Lung (tissue), 17 donors: ENCODE measurements at places on chromosomes 6 and 20. TPM values are rescaled to one million over a fixed set of nuclear protein-coding genes. Genes with fewer than 3 reads are reported as not detected.

PSORS1C2 gene
- total RNA-seq, result not detected

TPX2 gene
- total RNA-seq, result 1.6 TPM

GRCh38 chr20:17807651-17808050, 107.9 kb downstream of the BANF2 start:
- H3K27me3 ChIP-seq, result no peaks in the 10 kb centered on the region
- peak; percentile 35 for DNase-seq
- no peak overlapping the region for H3K4me3 ChIP-seq
- H3K27ac ChIP-seq, result no peak overlapping the region

GRCh38 chr6:124163676-124164075, 360.0 kb downstream of the NKAIN2 start:
- no peaks in the 10 kb centered on the region for H3K36me3 ChIP-seq
- no peak overlapping the region for H3K4me3 ChIP-seq
- DNase-seq, result peak; percentile 51
- no peaks in the 10 kb centered on the region for H3K27me3 ChIP-seq
- no peaks in the 10 kb centered on the region for H3K4me1 ChIP-seq

DNA sequence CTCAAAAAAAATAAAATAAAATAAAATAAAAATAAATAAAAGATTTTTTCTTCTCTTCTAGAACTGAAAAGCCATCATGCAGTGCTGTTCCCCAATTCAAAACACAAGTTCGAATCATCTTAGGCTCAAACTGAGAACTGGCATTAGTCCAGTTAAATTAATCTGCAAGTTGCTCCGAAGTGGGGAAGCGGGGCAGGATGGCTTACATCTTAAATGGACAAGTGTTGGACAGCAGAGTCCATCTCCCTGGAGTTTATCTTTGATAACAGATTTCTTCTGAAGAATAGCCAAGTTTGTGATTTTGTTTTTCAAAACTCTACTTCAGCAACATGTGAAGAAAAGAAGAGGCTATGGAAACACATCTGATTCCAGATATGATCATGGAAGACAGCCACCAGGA, 111.3 kb upstream of the ASF1A start:
- no peaks in the 10 kb centered on the region for H3K27me3 ChIP-seq
- no peak overlapping the region for H3K4me3 ChIP-seq
- no peak for DNase-seq

GRCh38 chr20:54069501-54069971, 858 bp downstream of the BCAS1 start:
- no peaks in the 10 kb centered on the region for H3K36me3 ChIP-seq
- H3K27me3 ChIP-seq, result no peaks in the 10 kb centered on the region
- peaks cover 7% of the 10 kb centered on the region for H3K4me1 ChIP-seq
- DNase-seq, result no peak
